NCI-H526 (cell line): ENCODE measurements at places on chromosomes 5 and 9.
A peak's percentile ranks its signal among the peaks of the same experiment; 100 is the strongest.

DNA sequence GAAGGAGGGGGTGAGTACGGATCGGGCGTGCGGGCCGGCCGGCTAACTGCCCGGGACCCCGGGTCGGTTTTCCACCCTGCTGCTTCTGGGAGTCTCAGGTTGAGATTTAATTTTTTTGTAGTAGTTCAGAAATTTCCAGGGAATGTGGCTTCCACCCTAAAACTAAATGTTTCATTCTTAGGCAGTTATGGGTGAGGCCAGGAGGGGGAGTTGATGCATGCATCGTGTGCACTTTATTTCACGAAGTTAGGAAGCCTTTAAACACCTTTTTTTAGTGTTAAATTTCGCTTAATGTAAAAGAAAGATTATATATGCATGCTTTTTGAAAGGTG lies 905 bp downstream of the CDK9 start:
- DNase-seq = no peak

DNA sequence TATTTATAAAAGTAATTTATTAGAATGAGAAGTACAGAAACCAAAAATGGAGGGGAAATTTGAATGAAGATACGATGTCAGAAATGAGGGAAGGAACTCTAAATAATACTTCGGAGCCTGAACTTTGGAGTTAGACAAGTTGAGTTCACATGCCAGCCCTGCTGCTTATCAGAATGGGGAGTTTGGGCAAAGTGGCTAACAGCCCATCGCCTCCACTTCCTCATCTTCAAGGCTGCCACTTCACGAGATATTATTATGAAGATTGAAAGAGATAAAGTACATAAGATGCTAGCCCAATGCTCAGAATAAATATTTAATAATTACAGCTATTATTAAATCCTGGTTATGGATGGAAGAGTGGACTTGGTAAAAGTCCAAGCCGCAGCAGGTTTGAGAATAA lies 56.2 kb upstream of the ABCA1 start:
- DNase-seq = no peak

- DNase-seq = no peak
These were observed 617 bp upstream of the FPGS start for GRCh38 chr9:127801955-127802575.

DNA sequence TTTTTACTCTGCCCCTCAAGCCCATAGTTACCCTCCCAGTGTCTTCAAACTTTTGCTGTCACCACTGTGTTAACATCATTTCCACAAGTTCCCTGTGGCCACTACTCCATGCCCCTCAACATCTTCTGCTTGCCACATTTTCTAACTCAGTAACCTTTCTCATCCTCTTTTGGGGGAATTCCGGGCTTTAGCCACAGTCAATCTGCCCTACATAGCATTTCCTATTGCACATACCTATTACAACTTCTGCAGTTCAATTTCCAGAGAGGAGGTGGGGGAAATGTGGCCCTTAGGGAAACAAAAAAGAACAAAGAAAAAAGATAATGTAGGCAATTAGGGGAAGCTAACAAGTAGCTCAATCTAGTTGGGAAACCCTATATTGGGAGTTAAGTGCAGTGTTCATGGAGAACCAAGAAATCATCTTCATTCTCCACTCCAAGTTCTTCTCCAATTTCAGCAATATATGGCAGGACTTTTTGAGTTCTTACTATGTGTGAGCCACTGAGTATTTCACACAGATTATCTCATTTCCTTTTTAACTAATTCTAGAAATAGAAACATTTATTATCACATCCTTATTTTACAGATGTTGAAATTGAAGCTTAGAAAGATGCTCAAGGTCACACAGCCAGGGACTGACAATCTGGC lies 40.2 kb upstream of the LPAR1 start:
- DNase-seq = no peak

GRCh38 chr5:1447671-1448361 lies 2.6 kb upstream of the SLC6A3 start:
- DNase-seq = no peak

- peak; percentile 84 for DNase-seq
These were observed 984 bp upstream of the MRPS2 start for GRCh38 chr9:135499326-135500070.

GRCh38 chr5:14440582-14441431 lies 140.8 kb upstream of the OTULINL start:
- no peak for DNase-seq

GRCh38 chr5:149757956-149758355 lies 27.8 kb downstream of the PPARGC1B start:
- no peak for DNase-seq

DNA sequence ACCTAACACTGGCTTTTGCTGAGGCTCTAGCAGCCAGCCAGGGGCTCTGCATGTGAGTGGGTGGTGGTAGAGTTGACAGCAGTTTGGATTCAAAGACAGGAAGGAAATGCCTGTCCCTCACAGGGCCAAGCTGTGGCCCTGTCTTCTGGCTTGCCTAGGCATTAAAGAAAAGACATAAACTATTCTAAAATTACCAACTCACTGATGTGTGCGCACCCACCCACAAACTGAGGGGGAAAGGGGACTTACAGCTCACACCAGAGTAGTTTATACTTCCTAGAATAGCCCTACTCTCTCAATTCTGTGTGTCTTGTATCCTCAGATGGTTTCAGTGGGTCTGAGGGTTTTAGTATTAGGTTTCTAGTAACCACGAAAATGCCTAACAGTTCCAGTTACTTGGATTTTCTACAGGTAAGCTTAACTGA lies 18.3 kb upstream of the IL13 start:
- no peak for DNase-seq

DNA sequence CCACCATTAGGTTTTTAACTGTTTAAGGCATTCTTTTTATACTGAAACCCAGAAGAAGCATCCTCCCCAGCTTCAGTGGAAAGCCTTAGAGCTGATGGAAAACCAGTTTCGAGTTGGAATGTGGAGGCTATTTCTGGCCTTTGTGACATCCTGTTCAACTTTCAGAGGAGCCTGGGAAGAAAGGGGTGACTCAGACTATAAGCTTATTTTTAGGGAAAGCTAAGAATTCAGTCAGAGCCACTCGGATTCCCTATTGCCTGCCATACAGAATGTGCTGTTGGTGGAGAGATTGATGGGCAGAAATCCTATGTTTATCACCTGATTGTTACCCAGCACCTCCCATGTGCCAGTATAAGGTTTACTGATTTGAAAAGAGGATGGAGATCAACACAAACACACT lies 19.8 kb downstream of the PALM2AKAP2 start:
- no peak for DNase-seq

DNA sequence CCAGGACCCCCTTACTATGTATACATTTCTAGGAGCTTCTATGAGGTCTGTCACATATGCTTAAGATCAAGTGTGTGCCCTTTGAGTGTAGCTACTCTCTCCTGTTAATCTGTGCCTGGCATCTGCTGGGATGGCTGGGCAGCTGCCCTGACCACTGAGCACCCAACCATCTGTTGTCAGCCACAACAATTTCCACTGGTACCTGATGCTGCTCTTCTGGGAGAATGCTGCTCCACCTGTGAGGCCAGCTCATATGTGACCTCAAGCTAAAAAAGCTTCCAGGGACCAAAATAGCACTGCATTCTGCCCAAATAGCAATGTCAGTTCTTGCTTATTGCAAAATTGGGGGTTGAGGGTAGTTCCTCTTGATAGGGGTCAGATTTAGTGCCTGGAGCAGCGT lies 595.6 kb downstream of the RAB3C start:
- no peak for DNase-seq

DNA sequence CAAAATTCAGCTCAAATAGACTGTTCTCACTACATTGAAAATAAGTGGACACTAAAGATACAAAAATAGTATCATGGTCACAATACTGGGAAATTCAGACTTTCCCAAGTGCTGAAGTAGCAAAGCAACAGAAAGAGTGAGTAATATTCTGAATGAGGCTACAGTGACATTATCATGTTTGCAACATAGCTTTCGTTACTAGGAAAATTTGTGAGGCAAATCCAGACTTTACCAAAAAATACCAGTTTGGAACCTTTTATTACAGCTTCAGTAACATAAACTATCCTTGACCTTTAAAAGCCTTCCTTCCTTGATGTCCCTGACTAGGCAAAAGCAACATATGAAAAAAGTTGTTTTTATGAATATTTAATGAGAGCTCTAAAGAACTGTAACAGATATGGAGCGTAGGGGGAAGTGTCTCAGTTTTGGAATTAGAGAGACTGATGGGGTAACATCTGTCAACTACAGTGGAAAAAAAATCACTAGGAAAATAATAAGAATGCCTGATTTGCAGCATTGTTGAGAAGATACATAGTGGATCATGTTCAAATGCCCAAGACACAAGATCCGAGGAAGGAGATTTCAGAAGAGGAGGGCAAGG lies 312.9 kb downstream of the ADGRV1 start:
- no peak for DNase-seq

DNA sequence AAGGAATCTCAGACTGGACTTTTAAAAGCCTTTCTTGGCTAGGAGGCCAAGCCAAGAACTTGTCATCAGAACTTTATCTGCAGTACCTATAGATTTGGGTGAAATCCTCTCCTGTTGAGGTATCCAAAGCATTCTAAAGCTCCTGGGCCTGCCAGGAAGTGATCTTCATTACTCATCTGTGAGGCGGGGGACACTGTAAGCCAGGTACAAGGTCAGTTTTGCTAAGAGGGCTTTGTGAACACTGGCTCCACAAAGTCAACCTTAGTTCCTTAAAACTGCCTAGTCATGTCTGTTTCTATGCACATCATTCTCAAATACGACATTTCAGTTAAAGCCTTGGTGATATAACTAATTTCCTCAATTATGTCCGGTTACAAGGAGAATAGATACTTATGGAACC lies 236.7 kb downstream of the PIK3R1 start:
- no peak for DNase-seq

- DNase-seq = no peak
These were observed 38.2 kb downstream of the CLINT1 start for GRCh38 chr5:157820593-157821252.

DNA sequence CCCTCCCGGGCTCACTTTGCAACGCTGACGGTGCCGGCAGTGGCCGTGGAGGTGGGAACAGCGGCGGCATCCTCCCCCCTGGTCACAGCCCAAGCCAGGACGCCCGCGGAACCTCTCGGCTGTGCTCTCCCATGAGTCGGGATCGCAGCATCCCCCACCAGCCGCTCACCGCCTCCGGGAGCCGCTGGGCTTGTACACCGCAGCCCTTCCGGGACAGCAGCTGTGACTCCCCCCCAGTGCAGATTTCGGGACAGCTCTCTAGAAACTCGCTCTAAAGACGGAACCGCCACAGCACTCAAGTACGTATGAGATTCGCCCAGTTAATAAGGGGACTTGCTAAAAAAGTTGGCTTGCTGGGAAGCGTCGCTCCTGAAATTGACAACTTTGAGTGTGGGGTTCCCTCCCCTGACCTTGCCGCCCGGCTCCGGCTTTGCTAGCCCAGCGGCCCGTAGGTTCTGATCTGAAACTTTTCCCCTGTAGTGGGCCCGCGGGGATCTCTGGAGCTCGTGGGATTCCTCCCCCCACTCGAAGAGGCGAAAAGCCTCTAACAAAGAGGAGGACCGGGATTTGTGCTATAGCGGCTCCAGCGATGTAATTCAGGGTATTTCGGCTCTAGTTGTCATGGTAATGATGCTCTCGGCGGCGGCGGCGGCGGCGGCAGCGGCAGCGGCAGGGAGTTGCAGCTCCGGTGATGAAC lies 572 bp downstream of the NR4A3 start:
- peak; percentile 68 for DNase-seq

- DNase-seq = no peak
These were observed 417.0 kb downstream of the ARHGEF28 start for GRCh38 chr5:74042959-74043358.

- no peak for DNase-seq
These were observed 43.9 kb downstream of the USP20 start for GRCh38 chr9:129879103-129879699.
